ENCODE measurements at places on chromosomes 2 and 18.

DNA sequence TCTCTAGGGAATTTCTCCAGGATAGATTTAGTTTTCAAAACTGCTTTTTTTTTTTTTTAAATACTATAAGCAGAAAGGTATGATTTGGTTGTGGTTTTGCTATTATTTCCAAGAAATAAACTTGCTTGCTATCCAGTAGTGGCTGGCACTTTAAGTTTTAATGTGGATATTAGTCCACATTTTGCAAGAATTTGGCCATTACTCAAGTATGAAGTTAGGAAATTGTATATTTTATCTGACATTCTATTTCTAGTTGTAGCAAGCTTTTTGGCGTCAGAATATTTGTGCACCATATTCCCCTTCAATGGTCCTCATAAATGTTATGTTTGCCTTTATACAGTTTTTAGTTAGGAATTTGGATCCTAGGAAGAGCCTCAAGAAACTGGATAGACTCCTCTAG is 226.3 kb downstream of the ZNF521 start:
- DNase-seq: no peak

GRCh38 chr2:132911726-132912724 is 242.0 kb upstream of the LYPD1 start:
- DNase-seq: no peak

- no peak for DNase-seq
Measured at GRCh38 chr2:119691651-119692245, 12.7 kb downstream of the TMEM177 start.

DNA sequence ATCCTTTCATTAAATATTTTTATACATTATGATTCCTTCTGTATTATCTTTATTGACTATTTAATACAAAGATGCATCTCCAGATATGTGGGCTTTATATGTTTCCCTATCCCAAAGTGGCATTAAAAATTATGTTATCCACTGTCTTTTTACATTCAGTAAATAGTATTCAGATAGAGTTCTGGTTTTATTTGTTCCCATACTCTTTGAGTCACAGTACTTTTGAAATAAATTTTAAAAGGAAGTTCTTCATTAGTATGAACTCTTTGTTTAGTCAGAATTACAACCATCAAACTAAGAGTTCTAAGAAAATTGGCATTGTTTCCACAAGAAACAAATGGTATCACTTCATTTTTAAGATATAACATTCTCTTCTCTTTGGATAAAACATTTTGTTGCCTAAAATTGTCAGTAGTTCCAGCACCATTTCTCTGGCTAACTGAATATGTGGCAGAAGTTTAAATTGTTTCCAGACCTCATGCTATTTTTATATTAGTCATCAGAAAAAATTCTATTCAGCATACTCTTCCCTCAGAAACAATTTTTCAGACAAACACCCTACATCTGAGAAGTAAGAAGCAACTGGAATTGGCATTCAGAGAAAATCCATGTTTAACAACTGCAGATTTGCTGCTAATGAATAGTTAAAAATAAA is 88.5 kb upstream of the COL5A2 start:
- no peak for DNase-seq

GRCh38 chr18:23936381-23936958 is 78.1 kb upstream of the TTC39C start:
- no peak for DNase-seq

GRCh38 chr2:237701033-237701858 is 73.9 kb downstream of the LRRFIP1 start:
- no peak for DNase-seq

DNA sequence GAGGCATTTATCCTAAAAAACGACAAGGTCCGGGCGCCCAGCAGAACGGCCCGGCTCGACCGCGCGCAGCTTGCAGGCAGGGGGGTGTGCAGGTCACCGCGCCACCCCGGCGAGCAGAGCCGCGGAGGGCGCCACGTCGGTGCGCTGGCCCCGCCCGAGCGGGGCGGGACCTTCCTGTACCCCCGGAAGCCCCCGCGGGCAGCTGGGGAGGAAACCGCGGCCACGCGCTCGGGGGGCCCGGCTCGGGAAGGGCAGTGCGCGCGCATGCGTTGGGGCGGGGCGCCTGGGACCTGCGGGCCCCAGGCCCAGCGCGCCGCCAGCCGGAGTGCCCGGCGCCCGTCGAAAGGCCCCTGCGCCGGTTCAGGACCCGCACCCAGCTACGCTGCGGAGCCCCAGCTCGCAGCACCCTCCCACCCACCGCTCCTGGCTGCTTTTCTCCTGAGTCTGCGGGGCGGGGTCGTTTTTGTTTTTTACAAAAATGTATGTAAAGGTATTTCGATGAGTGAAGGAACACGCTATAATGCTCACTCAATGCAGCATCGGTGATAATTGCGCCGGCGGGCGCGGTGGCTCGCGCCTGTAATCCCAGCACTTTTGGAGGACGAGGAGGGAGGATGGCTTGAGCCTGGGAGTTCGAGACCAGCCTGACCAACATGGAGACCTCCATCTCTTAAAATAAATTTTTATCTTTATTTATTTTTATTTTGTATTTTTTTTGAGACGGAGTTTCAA is 47.7 kb upstream of the POMC start:
- DNase-seq: peak; percentile 40

GRCh38 chr2:85754313-85755095 is 713 bp downstream of the ATOH8 start:
- peak; percentile 54 for DNase-seq

- no peak for DNase-seq
Measured at GRCh38 chr18:57998461-57998860, 45.6 kb upstream of the NEDD4L start.

- no peak for DNase-seq
Measured at GRCh38 chr2:2264416-2264815, 66.7 kb downstream of the MYT1L start.

DNA sequence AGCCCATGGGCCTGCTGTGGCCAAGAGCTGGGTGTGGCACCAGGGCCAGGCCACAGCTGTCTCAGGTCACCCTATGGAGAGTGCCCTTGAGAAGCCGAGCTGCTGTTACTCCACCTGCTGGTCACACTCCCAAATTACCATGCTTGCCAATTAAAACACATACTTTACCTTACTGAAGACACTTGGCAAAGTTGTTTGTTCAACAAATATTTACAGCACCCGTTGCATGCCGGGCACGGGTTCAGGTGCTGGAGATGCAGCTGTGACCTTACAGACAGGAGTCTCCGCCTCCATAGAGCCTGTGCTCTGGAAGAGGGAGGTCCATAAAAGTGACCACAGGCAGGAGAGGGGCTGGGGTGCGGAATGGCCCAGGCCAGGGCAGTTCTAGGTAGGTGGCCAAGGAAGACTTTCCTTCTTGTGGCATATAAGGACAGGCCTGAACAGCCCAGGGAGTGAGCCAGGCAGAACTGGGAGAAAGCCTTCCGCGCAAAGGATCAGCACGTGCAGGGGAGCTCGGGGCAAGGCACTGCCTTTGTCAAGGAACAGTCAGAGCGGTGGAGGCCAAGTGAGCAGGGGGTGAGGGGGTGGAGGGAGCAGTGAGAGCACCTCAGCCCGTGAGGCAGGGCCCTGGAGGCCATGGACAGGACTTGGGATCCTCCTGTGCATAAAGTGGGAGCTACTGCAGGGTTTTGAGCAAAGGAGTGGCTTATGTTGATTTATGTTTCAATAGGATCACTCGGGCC is 23.6 kb upstream of the RBM44 start:
- no peak for DNase-seq

GRCh38 chr18:67385455-67385854 is 131.1 kb downstream of the DSEL start:
- no peak for DNase-seq

DNA sequence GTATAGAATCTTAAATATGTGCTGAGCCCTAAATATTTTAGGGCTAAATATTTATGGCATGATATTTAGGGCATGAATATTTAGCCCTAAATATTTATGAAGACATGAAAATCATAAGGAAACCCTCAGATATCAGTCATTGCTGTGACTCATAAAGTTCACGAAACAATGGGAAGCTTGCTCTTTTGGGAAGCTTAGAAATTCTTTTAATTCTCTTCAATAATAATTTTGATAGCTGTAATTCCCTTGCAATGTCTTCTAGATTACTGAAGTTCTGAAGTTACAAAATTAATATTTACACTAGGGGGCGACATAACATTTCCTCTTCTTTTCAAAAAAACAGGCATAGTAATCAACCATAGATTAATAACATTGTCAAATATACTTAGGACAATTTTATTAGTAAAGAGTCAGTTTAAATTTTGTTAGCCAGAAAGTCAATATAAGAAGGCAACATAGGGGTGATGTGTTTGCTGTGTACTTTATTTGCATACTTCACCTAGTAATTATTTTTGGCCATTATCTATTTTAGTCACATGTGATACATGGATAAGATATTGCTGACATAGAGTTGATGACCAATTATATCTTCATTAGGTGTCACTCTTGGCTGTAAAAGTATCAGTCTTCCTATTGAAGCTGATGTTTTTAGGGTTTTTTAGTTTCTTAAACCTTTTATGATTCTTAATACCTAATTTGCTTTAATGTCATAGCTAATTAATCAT is 13.2 kb downstream of the ZNF804A start:
- DNase-seq: no peak

DNA sequence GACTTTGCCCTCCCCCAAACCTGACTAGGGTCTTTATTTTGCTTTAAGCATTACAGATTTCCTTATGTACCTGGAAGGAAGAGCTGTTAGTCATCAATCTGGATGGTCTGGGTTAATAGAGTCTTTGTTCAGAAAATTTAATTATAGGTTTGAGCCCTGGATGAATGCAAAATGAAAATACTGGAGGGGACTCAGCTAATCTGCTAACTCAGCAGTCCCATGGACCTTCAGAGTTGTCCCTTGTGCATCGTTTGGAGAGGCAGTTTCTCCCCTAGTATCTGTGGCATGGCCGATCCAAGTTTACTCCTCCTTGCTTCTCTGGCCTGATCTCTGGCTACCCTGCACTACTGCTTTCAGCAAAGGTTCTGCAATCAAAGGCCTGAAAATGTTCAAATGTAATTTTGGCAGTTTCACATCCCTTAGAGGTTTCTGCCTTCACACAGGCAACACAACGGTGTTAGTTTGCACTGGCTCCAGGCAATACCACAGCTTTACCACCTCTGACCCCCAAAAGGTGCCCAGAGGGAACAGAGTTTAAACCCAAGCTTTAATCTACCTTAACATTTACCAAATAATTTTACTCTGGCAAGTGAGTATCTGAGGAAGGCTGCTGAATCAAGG is 134.3 kb downstream of the THADA start:
- DNase-seq: no peak

DNA sequence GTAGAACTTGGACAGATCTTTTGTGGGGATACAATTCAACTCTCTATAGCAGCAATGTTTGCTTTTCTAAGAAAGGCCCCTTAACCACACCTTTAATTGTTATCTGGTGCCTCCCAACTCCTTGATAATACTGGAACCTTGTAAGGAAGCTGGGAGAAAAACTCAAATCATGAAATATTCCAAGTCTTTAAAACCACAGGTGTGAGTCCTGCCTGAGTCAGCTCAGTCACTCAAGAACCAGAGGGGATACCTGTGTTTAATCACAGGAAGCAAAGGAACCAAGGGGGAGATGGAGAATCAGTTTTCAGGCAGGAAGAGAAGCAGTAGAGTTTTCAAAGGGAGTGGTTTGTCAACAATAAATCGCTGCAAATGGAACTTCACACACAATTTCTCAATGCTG is 159.9 kb downstream of the LAMA3 start:
- no peak for DNase-seq

GRCh38 chr18:68299906-68300305 is 415.0 kb downstream of the TMX3 start:
- DNase-seq: no peak

- DNase-seq: no peak
Measured at GRCh38 chr2:223488814-223489213, 113.3 kb downstream of the SCG2 start.

DNA sequence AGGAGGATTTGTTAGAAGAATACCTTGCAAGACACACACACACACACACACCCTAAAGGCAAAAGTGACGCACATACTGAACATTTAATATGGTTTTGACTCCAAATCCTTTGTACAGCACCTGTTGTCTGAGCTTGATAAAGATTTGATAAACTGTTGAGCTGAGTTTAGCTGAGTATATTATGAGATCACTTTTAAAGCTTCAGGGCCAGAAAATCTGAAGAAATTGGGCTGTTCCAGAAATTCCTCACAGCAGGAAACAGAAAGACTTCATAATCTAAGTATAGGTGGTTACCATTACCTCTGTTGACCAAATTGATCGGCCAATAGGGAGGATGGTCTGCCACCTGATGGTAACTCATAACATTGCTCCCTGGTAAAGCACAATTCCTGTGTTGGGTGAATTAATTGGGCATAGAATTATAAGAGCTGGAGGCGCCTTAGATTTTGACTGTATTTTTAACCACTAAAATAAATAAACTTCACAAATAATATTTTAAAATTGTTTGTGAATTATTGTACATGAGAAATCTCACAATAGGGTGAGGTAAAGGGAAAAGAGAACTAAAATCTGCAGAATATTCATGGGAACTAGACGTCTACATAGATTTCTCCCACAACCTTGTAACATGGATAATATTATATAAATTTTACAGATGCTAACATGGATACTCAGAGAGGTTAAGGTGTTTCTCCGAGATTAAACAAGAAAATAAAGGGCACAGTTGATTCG is 21.8 kb upstream of the RPIA start:
- DNase-seq: no peak

DNA sequence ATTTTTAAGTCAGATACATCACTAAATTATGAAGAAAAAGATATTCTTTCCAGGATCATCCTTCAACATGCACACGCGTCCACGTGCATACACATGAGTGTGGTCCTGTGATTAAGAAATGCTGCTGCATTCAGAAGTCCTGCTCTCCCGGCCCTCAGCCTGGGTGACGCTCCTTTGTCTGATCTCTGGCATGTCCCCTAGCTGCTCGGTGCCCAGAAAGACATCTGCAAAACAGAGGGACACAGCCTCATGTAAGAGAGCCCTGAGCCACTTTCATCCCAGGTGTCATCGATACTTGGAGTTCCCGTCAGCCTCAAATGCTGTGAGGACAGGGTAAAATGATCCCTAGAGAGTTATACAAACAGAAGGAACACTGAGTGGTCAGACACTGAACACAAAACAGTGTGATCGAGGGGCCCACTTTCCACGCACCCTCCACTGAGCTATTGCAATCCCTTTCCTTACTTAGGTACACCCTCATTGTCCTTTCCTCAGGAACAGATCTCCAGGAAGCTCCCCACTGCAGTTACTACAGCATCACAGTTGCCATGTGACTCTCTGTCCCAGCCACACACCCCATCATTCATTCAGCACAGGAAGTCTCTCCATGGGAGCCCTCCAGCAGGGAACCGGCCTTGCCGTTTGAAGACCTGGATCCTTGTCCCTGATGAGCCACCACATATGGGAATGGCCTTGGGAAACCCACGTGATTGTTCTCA is 32.1 kb downstream of the CRACDL start:
- DNase-seq: no peak

DNA sequence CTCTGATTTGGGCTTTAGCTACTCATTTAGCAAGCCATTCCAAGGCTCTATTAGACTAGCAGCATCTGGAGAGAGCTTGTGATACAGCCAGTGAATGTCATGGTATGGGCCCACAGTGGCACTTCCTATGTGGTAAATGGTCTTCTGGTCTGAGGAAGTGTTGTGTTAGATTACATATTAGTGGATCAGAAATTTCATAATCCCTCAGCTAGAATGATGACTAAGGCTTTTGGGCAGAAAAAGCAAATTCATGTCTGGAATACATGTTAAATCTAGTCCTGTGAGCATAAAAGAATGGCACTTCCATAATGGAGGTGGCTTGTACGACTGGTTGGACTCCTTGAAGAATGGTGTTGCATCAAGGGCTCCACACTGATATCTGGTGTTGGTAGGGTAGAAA is 436.8 kb upstream of the CWC22 start:
- no peak for DNase-seq

Measured in dorsolateral prefrontal cortex (tissue), 122 donors.